LHCN-M2 (cell line): ENCODE measurements at places on chromosomes 16 and 17. TPM values are rescaled to one million over a fixed set of nuclear protein-coding genes. Genes with fewer than 3 reads are reported as not detected.

DYNLL2 gene
- 9.6 and 11.8 TPM in 2 replicates for total RNA-seq

RCVRN gene
- total RNA-seq = not detected in 2 replicates

PRR35 gene
- total RNA-seq = 0.06 TPM in 1 of 2 replicates, not detected in the other

NTN1 gene
- 0.17 and 0.19 TPM in 2 replicates for total RNA-seq

UMOD gene
- total RNA-seq = not detected in 2 replicates

ZP2 gene
- total RNA-seq = not detected in 2 replicates

TSR1 gene
- total RNA-seq = 63.9 and 80.5 TPM in 2 replicates

ST6GALNAC2 gene
- total RNA-seq = 0.34 and 1.2 TPM in 2 replicates

NPIPB9 gene
- total RNA-seq = 0.46 TPM in 1 of 2 replicates, not detected in the other
